ENCODE measurements at places on chromosomes 2 and 18.

GRCh38 chr18:2053490-2054089, 517.7 kb downstream of the METTL4 start:
- no peak for DNase-seq

DNA sequence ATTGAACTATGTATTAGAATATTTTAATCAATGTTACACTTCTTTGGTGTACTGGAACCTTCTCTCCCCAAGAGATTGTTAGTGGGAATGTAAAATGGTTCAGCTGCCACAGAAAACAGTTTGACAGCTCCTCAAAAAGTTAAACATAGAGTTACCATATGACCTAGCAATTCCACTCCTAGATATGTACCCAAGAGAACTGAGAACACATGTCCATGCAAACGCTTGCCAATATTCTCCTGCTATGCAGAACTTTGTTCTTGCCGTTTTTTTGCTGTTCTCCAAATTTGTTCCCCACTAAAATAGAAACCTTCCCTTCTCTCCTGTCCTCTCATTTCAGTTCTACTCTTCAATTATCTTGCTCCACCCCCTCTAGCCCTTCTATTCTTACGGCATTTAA, 87.6 kb downstream of the PTPN2 start:
- DNase-seq = no peak

GRCh38 chr2:136055929-136056688, 61.8 kb downstream of the CXCR4 start:
- no peak for DNase-seq

GRCh38 chr2:191556463-191556862, 121.5 kb upstream of the NABP1 start:
- no peak for DNase-seq

DNA sequence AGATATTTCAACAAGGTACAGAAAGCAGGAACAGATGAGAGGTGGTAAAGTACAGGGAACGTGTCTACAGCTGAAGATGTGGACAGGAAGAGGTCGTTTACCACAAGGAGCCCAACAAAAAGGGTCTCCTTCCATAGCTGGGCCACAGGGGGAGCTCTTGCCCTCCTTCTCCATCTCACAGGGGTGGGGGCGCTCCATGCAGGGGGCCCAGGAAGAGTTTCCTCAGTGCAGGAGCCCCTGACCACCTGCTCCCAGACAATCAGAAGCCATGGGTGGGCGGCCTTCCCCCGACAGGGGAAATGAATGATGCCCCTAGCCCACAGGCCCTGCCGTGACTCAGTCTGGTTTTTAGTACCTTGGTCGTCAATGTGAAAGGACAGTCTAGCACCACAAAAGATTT, 163.6 kb upstream of the ZNF516 start:
- DNase-seq = no peak

DNA sequence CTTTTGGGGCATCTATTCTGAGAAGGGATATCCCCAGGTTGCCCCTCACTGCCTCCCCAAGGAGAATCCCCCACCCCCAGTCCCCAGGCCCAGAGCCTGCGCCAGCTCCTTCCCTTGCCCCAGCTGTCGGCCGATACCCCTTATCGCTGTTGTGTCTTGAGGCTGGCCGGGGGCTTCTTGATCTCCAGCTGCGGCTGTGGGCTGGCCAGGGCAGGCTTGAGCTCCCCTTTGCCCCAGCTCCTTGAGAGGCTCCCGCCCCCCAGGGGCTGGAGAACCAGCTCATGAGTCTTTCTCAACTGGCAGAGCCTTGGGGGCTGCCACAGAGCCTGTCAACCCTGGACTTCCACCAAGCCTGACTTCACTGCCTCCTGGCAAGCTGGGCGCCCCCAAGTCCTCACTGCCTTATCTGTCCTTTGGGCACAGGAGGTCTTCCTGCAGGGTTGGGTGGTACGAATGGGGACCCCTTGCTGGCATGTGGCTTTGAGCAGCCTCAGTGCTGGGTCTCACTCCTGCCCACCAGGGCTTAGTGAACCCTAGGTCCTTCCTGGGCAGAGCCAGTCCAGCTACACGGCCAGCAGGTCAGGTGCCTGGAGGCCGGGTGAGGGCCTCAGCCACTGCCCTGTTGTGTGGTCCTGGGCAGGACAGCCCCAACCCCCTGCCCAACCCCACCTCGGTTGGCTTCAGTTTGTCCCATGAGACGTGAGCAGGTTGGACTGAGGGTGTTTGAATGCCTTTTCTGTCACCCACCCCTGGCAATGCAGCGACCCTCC, 29.5 kb downstream of the INHBB start:
- no peak for DNase-seq

DNA sequence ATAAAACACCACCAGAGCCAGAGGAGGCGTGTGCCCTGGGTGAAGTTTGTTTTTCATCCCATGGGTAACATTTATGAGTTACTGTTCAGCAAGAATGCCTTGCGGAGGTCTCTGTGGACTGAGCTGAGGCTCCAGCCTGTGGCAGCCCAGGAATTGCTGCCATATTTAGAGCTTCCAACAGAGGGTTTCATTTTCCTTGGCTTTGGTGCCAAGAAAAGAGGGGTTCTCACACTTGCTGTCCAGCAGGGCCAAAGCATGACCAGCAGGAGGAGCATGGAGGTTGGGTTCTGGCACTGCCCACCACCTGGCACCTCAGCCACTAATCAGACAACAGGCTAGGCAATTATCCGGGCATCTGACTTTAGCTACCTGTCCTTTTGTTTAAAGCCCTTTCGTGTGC, 36.7 kb downstream of the EPAS1 start:
- DNase-seq = no peak

GRCh38 chr2:219433666-219434467, 776 bp upstream of the SPEG start:
- no peak for DNase-seq

GRCh38 chr2:143736904-143737303, 607.7 kb downstream of the ARHGAP15 start:
- no peak for DNase-seq

- DNase-seq = no peak
Observed at GRCh38 chr2:207867905-207868304, 98.2 kb upstream of the FZD5 start.

GRCh38 chr2:239966029-239966852, 58.9 kb downstream of the NDUFA10 start:
- no peak for DNase-seq

DNA sequence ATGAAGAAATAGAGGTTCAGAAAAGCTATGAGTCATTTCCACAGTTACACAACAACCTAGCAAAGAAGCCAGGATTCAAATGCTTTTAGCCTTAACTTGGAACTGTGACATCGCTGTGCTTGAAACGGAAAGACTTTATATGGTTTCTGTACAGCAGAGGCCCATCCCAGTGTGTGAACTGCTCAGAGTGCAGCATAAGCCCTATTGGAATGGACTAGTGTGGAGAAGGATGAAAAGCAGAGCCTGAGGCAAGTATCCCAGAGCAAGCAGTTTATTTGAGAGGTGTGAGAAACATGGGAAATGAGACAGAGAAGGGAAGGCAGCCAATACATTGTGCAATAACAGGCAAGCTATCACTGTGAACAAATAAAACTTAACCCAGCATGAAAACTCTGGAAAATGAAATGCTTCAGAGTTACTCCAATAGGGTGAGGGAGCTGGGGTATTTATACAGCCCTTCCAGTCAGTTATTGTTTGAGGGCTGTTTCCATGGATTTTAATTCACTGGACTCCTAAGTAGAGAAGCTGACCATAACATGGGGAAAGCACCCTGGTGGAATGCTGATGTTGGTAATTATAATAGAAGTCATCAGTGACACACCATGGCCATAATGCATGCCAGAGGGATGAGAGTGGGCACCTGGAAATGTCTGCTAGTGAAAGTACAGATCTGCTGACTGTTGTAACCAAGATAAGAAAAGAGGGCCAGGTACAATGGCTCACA, 254.0 kb upstream of the POU3F3 start:
- DNase-seq = no peak

All from GM04504 (cell line).